ENCODE measurements at places on chromosomes 2 and 18. TPM values are rescaled to one million over a fixed set of nuclear protein-coding genes. Genes with fewer than 3 reads are reported as not detected.

GRCh38 chr2:143397884-143398614 is 268.8 kb downstream of the ARHGAP15 start:
- no peak for DNase-seq

DNA sequence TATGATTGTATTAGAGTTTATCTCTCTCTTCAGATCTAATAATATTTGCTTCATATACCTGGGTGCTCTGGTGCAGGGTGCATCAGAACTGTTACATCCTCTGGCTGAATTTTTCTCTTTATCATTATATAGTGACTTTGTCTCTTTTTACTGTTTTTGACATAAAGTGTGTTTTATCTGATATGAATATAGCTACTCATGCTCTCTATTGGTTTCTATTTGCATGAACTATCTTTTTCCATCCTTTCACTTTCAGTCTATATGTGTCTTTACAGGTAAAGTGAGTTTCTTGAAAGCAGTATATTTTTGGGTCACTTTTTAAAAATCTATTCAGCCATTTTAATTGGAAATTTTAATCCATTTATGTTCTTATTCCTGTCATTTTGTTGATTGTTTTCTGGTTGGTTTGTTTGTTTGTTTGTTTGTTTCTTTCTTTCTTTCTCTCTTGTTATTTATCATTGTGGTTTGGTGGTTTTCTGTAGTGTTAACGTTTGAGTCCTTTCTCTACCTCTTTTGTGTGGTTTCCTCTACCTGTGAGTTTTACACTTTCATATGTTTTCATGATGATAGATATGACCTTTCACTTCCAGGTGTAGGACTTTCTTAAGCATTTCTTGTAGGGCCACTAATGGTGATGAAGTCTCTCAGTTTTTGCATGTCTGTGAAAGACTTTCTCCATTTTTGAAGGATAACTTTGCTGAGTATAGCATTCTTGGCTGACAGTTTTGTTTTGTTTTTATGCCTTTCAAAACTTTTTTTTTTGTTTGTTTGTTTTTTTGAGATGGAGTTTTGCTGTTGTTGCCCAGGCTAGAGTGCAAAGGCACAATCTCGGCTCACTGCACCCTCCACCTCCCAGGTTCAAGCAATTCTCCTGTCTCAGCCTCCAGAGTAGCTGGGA is 54.9 kb downstream of the CCNT2 start:
- no peak for DNase-seq

- no peak for DNase-seq
These were observed at the start of gene ERBB4 for GRCh38 chr2:212538305-212539071. TSS of gene ERBB4 (minus strand) at chr2:212538802. CDS start at chr2:212538530, 272 bp downstream.

The ATP6V1B1 gene
- 58.2 TPM for polyA plus RNA-seq

The ABCG8 gene
- polyA plus RNA-seq = 1.0 TPM

Data from right renal pelvis (tissue), 4 donors.